ENCODE measurements at places on chromosomes 1 and 21.

- DNase-seq = no peak
Measured at GRCh38 chr1:97352936-97353382, 567.9 kb downstream of the DPYD start.

GRCh38 chr1:39117899-39118450 lies 86.5 kb upstream of the MACF1 start:
- DNase-seq = no peak

DNA sequence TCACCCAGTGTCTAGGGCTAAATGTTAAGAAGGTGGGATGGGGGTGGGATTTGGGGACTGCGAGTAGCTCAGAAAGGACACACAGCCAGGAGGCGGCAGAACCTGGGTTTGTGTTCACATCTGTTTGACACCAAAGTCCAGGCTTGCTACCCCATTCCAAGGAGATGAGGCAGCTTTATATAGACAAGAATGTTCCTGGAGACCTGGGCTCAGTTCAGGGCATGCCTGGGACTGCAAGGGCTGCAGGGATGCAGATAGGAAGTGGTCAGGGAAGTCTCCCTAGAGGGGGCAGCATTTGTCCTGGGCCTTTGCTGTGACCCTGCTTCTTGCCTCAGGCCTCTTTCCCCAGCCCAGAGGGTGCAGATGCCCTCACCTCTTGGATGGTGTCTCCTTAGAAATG lies 16.3 kb downstream of the PADI3 start:
- no peak for DNase-seq

DNA sequence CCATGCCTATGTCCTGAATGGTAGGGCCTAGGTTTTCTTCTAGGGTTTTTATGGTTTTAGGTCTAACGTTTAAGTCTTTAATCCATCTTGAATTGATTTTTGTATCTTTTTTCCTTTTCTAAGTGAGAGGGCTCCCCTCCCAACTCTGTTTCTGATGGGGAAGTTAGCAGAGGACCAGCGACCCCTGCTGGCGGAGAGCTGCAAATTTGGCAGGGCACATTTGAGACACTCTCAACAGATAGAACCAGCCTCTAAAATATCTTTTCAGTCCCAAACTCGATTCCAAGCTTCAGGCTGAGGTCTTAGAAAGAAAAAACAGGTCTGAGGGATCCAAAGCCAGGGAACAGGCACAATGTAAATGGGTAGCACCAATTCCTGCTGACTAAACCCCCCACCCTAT lies 32.5 kb downstream of the LRRC3 start:
- no peak for DNase-seq

DNA sequence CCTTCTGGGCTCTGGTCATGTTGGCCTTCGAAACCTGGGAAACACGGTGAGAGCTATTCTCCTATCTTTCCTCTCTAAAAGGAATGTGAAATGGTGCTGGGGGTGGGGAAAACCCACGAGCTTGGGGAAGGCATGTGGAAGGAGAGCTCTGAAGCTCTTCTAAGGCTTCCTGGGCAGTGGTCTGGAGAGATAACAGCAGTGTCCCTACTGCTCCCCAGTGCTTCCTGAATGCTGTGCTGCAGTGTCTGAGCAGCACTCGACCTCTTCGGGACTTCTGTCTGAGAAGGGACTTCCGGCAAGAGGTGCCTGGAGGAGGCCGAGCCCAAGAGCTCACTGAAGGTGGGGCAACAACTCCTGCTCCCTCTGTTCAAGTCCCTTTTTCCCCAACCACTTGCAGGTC lies 2.8 kb downstream of the USP21 start:
- no peak for DNase-seq

DNA sequence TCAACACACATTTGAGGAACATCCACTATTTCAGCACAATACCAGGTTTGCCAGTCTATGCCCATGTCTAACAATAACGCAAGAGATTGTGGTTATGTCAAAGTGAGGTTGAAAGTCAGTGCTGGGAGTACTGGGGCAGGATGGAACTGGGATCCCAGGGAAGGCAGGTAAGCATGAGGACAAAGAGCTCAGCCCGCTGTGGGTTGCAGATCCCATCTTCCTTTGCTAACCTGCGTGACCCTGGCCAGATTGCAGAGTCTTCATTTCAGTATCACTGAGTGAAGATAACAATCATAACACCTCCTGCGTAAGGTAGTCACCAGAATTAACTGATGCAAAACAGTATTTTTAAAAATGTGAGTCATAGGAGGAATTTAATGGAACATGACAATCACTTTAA lies 250.0 kb downstream of the PCP4 start:
- DNase-seq = no peak

DNA sequence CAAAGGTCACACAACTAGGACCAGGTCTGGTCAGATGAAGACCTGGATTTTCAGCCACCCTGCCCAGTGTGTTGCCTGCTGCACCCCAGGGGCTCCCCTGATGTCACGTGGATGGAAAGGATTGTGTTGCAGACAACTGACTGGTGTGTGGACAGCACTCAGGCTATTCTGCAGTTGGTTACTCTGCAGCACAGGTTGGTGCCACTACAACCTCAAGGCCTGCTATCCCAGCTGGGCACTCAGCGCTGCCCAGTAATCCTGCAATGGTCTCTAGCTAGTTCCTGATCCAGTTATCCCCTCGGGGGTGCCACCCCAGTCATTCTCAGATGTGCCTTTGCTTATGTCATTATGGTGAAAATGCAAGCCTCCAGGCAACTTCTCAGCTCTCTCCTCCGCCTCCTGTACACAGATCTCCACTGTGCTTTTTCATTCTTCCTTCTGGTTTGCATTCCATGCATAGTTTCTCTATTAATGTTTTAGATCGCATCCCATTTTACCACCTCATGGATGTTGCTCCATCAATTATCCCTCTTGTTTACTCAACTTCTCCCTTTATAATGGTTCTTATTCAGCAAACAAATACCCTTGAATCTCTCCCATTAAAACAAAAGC lies 503.2 kb upstream of the CAMK1G start:
- no peak for DNase-seq

DNA sequence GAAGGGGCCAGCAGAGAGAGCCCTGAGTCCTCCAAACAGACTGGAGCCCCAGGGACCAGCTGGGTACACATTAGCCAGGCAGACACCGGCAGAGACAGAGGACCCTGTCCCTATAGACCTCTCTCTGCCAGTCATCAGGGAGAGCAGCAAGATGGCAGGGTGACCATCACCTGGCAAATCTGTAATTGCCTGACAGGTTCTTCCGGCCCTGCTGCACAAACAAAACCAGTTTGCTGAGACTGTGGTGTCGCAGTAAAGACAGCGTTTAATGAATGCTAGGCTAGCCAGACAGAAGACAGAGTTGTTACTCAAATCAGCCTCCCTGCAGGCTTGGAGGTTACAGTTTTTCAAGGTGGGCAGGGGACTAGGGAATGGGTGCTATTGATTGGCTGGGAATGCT lies 618.9 kb downstream of the NPHP4 start:
- no peak for DNase-seq

All from COR-L47 (cell line).